ENCODE measurements at places on chromosomes 7 and 10.

GRCh38 chr7:93461350-93461749 is 113.2 kb downstream of the CALCR start:
- no peak for DNase-seq

DNA sequence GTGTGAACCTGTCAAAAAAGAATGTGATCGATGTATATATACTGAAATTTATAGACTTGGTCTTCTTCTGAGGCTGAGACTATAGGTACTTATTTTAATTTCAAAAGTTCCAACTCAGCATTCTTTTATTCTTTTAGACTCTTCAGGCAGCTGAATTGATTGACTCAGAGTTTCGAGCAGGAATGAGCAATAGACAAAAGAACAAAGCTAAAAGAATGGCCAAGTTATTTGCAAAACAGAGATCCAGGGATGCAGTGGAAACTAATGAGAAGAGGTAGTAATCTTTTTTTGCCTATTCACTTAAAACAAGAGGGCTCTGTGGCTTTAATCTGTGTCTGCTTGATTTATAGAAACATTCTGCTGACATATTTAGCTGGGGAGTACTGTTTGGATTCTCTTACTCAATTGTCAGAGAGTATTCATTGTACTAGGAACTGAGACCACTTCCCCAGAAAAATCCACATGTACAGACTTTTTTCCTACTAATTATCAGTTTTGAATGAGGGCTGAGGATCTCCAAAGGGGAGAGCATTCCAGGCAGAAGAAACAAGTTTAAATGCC is 30.1 kb downstream of the BTAF1 start:
- no peak for DNase-seq

- no peak for DNase-seq
Observed at GRCh38 chr10:98115031-98115787, 19.2 kb upstream of the R3HCC1L start.

DNA sequence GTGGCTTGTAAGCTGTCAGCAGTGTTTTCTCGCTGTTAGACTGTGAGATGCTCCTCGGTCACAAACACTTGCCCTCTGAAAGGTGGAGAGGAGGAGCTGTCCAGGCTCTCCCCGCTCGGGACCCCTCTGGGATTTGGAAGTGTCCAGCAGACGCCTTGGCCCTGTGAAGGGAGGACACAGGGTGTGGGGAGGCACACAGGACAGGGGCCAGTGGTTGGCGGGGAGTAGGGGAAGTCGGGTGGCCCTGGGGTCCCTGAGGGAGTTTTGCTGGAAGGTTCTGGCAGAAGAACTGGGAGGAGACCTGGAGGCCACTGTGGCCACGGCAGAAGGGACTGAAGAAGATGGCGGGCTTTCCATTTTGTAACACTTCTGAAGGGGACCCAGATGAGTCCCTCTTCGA is 47.2 kb upstream of the DPYSL4 start:
- DNase-seq, result no peak

DNA sequence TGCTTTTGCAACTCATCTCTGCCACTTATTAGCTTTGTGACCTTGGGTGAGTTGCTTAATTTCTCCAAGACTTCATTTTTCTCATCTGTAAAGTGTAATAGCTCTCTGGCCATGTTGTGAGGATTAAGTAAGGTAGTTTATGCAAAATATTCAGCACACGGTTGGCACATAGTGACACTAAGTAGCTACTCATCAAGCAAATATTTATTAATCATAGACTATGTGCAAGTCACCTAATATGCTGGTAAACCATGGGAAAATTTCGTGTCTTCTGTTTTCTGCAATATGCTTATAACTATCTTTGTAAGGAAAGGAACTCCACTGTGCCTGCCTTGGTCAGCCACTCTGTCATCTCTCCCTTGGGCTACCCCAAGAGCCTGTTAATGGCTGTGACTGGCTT is 50.3 kb upstream of the EGR2 start:
- no peak for DNase-seq

DNA sequence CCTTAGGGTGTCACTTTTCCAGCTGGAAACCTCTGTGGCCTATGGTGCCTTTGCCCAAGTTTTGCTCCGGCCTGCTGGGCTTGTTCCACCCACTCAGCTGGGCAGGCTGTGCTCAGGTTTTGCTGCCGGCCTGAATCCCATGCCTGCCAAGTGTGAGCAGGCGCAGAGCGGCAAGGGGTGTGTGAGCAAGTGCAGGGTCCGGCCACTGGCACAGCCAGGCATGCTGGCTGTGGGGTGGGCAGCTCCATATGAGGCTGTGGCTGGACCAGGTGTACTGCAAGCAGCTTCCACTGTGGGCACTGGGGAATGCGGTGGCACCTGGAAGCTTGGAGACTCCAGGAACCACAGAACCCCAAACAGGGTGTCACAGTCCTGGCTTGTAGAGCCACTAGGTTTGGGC is 92.1 kb downstream of the AUTS2 start:
- no peak for DNase-seq

DNA sequence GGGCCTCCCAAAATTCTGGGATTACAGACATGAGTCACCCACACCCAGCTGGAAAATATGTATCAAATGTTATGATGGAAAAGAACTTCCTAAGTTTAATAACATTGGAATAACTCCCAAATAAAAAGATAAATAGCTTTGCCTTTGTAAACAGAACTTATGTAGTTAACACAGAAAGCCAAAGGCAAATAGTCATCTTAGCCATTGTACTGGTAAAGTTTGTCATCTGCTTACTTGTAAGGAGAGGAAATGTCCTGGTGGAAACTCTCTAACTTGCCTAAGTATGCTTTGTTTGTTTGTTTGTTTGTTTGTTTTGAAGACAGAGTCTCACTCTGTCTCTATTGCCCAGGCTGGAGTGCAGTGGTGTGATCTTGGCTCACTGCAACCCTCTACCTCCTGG is 23.8 kb upstream of the TPST1 start:
- no peak for DNase-seq

- no peak for DNase-seq
Observed at GRCh38 chr7:75880242-75880641, 1.4 kb downstream of the RHBDD2 start.

DNA sequence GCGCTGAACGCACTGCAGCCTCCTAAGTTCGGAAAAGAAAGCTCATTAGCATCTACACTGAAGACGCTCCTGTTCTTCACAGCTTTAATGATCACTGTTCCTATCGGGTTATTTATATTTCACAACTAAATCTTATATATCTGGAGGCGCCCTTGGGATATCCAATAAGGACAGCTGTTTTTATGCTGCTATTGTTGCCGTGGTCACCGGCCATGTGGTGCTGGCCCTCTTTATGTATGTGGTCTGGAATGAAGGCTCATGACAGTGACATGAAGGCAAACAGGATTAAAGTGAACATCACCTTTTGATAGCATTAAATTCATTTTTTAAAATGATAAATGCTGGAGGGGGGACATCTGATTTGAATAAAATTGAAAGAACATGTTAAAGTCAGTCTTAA is 8.8 kb downstream of the BLVRA start:
- no peak for DNase-seq

DNA sequence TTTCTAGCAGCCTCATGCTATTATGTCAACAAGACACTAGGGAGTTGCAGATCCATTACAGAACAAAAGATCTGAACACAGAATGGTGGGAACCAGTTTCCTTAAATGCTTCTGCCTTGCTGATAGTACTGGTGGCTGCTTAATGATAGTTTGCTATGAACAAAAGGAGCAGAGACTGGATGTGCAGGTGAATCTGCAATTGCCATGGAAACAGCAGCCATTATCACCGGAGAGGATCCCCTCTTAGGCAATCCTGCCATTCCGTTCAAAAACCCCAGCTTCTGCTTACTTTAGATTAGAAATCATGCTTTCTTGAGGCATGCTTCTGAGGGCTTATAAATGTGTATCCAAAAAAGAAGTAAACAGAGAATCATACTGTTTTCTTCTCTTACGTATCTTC is 80.0 kb upstream of the PRKAR2B start:
- no peak for DNase-seq

DNA sequence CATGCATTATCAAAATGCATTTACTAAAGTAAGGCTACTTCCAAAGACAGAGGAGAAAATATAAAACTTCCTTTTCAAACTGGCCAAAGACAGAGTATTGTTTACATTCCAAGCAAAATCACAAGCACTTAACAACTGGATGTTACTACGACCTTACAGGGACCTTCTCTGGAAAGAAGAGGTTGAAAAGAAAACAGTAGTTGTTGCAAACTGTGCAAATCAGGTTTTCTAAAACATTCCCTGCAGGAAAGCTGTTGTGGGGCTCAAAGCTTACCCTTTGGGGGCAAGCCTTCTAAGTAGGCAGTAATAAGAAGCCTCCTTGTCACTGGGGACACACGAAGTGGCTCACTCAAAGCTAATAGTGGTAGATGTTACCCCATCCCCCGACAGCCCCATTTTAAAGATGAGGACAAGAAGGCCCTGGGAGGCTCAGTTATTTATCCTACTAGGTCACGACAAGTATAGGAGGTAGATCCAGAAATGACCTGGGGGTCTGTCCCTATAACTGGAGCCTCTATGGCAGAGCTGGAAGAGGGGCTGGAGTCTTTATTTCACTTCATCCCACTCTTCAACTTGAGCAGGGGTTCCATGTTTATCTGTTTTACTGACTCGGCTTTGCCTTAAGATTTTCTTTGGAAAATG is 46.6 kb downstream of the ATXN7L1 start:
- DNase-seq, result no peak

DNA sequence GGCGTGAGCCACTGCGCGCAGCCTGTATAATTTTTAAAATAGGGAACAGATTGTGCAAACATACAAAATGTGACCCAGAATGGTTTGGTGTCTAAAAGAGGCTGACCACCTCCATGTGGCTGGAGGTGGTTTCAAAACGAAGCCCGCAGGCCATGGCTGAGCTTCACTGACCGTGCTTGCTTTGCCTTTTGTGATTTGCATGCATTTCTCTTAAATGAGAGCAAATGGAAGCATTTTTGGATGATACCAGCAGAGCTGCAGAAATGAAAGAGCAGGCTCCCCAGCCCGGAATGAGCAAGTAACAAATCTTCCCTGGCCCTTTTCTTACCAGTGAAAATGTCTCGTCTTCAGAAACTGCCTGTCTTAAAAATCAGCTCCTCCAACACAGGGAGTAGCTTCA is 239.9 kb downstream of the CAMK1D start:
- no peak for DNase-seq

GRCh38 chr7:43513251-43513650 is 69.7 kb upstream of the STK17A start:
- no peak for DNase-seq

DNA sequence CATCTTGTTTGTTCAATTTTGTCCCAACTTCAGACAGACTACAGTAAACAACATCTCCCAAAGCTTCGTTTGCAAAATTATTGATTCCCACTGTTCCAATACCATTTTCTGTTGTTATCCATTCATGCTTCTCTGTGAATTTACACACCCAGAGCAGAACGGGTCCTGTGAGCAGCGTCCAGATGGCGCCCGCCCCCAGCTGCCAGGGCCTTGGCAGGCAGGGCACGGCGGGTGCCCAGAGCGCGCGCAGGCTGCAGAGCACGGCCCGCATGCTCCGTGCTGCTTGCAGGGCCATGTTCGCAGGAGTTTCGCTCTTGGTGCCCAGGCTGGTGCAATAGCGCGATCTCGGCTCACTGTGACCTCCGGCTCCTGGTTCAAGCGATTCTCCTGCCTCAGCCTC is 32.5 kb upstream of the SEPTIN7 start:
- no peak for DNase-seq

- DNase-seq, result no peak
Observed at GRCh38 chr10:95821720-95822119, 65.8 kb downstream of the ENTPD1 start.

GRCh38 chr10:3526727-3527501 is 258.1 kb downstream of the KLF6 start:
- DNase-seq, result no peak

DNA sequence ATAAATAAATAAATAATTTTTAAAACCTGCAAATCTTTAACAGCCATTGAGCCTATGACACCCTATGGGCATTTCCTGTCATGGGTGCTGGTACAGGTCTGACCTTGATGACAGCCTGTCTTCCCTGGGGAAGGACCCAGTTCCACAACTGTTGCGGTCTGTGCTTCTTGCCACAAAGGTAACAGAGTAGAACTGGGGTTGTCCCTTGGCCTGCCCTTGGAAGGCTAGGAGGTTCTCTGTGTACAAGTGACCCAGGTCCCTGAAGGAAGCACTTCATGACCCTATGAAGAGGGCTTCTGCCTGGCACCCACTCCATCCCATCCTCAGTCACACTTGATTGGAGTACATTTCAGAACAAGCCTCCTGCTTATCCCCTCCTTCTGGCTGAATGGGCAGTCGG is 66.9 kb downstream of the OGDH start:
- DNase-seq, result no peak

GRCh38 chr10:33132626-33133025 is 174.6 kb upstream of the ITGB1 start:
- DNase-seq, result peak; percentile 41

- no peak for DNase-seq
Observed at GRCh38 chr7:55172161-55172560, 153.3 kb downstream of the EGFR start.

DNA sequence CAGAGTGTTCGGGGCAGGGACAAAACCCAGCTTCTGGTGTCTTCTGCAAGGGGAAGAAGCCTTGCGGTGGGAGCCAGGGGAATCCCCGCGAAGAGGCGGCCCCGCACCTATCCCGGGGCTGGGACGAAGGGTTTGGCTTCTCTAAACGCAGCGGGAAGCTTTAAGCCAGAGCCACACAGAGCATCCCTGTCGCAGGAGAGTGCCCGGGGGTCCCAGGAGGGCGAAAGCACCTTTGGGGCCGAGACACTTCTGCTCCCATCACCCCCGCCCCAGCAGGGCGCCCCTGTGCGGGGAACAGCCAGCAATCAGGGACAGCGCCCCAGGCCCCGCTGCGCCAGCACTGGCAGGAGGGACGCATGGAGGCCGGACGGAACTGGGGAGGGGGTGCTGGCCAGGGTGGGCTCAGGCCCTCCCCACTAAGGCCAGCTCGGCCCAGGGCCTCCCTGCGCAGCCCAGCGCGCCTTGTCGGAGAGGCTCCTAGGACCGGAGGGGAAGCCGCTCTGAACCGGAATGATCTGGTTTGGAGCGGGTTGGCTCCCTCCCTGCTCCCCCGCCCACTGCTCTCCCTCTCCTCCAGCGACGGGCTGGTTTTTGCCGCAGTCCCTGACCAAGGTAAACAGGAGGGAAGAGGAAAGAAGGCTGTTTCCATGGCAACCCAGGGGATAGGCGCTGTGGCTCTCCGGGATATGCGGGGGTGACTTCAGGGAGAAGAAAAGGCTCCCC is 63.9 kb downstream of the TMEM209 start:
- DNase-seq, result peak; percentile 29
